GM18507 (cell line): ENCODE measurements at places on chromosomes 6 and 20.

- no peak for DNase-seq
Observed at GRCh38 chr6:136611746-136612145, 61.5 kb upstream of the MAP7 start.

DNA sequence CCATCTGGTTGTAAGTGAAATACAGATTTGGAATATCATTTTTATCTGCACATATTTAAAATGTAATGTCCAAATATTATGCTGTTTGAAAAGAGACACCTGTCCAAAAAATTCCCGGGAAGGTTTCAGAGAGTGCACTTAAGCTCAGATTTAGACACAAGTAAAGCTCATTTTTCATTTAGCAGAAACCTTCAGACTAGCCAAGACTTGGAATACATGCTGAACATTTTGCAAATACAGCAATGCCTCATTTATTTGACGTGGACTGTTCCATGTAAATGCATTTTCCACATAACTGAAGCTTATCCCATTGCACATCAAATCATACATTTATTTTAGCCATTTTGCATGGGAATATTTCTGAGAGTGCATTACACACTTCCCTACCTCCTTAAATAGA is 280.7 kb downstream of the ZNF217 start:
- DNase-seq = no peak

GRCh38 chr20:58471193-58472164 is 43.7 kb downstream of the APCDD1L start:
- no peak for DNase-seq

- DNase-seq = no peak
Observed at GRCh38 chr6:75936682-75937081, 135.8 kb downstream of the IMPG1 start.

DNA sequence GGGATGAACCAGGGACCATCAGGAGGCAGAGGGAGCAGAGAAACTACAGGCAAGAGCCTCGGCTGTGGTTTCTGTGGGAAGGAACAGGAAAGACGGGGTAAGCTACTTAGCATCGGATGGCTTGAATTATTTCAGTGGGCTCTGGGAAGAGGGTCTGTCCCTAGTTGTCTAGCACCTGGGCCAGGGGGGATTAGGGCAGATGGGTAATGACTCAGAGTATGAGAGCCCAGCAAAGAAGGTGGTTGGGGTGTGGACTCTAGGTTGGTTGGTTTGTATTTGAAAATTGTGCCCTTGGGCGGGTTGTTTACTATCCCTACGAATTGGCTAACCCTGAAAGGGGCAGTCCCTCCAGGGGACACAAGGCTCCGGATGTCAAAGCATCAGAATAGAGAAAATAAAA is 148.5 kb upstream of the TAB2 start:
- no peak for DNase-seq

- DNase-seq = no peak
Observed at GRCh38 chr20:45444050-45444449, 25.5 kb upstream of the WFDC2 start.

GRCh38 chr6:86937219-86938079 is at the start of gene HTR1E:
HTR1E (plus strand) TSS chr6:86937528; CDS start chr6:87015335, 77,807 bp downstream.
- no peak for DNase-seq

DNA sequence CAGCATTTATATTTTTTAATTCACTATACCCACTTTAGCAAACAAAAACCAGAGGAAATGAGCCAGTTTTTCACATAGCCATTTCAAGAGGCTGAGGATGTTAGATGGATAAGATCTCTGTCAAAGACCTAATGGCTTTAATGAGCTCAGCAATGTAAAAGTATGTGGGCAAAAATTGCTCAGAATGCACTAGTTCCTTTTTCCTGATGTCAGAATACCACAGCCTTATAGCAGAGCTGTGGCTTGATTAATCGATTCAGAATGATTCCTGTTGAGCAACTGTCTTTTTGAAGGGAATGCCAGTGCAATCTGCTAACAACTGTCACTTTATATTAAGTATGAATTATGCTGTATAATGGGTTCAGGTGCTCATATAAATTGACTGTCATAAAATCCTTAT is 100.6 kb upstream of the HIVEP1 start:
- no peak for DNase-seq

DNA sequence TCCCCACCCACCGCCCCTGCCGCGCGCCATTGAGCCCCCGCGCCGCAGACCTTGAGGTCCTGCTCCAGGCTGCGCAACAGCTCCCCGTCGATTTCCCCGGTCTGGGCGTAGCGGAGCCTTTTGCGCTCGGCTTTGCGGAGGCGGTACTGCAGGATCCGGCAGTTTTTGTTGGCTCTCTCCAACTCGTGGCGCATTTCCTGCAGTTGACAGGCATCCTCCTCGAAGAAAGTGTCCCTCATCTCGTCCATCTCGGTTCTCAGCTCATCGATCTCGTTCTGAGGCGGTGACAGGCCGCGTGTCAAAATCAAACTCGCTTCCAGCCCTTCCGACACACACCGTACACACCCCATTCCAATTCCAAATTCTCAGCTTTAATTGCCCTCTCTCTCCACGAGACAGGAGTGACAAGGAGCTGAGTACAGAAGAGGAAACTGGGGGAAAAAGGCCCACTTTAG is 4.3 kb downstream of the MTCL3 start:
- no peak for DNase-seq

DNA sequence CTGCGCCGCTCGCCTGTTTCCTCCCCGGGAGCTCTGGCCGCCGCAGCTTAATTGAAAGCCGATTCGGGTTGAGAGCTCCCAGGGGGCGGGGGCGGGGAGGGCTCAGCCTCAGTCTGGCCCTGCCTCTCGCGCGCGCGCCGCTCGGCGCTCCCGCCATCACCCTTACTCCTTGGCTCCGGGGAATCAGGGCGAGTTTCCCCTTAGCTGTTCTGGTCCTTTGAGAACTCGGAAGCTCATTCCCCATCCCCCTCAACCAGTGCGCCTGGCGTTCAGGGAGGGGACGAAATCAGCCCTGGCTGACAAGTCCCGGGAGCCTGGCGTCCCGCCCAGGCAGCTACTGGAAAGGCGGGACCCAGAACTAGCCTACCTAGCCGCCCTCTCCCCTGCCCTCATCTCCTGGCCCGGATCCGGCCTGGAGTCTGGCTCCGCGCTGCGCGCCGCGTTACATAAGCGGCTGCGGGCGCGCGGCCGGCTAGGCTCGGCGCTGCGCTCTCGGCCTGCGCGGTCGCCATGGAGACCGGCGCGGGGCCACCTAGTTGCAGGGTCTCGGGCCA is 2.8 kb downstream of the SLC12A5 start:
- DNase-seq = no peak

DNA sequence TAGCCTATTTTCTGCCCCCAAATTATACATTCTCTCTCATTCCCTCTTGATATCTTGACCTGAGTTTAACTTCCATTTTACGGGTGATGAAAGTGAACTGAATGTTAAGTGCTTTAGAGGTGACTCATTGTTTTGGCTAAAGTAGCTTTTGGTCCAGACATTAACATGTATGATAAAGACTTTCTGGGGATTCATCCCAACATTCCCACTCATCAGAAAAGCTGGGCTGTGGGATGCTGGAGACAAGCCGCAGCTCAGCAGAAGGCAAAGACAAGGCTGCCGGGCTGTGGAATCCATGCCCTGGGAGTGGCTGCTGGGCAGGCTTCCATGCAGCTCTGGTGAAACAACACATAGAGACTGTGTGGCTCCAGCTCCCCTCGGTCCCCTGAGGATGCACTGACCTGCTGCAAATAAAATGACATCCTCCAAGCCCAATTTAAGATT is 89.9 kb upstream of the SYNDIG1 start:
- DNase-seq = no peak

DNA sequence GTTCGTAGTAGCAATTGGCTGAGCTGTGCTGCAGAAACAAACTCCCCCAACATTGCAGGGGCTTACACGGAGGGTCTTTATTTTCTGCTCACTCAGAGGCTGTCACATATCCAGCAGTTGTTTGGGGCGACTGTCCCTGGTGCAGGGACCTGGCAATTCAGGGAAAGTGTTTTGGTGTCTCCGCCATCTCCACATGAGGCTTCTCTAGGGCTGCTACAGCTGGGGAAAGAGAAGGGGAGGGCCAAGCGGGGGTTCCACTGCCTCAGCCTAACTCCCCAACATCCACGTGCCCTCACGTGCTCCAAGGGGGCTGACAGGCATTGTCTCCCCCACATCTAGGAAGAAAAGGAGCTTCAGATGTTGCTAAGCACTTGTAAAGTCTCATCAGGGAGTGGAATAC is 61.3 kb upstream of the NXT1 start:
- no peak for DNase-seq

DNA sequence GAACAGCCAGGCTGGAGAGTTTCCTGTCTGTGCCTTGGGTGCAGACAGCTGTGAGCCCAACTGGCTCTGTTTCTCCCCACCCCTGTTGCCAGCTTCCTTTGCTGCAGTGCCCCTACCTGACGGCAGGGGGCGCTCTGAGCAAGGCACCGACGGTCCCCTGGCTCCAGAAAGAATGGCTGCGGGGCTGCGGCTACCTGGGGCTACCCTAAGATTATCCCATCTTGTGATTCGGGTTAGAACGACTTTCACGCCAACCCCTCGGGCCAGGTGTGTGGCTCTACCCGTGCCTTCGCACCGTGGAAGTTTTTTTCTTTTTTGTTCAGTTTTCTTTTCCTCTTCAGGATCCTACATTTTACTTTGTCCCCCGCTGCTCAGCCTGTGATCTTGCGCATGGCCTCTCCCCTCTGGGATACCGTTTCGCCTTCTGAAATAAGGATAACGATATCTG is 33.4 kb upstream of the AAR2 start:
- peak; percentile 73 for DNase-seq

DNA sequence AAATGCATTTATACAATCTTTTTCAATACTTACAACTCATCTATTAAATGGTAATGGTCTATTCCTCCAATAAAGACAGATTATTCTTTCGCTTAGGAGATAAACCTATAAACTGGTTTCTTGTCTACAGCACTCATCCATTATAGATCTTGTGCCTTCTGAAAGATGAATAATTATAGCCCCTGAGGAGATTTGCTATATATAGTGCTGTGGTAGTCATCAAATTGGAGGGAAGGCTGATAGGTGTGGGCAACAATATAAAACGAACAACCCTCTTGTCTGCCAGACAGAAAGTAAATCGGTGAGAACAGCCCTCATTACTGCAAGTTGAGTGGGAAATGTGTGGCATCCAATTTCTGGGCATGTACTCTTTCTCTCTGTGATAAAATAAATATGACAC is 292.5 kb upstream of the CNR1 start:
- DNase-seq = no peak
